Heart left ventricle (tissue), 16 donors: ENCODE measurements at places on chromosomes 16 and 17. TPM values are rescaled to one million over a fixed set of nuclear protein-coding genes. Genes with fewer than 3 reads are reported as not detected.

- no peak for DNase-seq
These were observed 757 bp downstream of the ORMDL3 start for GRCh38 chr17:39926588-39927100.

GRCh38 chr16:85571813-85572619 is 41.1 kb upstream of the GSE1 start:
- no peak for DNase-seq

DNA sequence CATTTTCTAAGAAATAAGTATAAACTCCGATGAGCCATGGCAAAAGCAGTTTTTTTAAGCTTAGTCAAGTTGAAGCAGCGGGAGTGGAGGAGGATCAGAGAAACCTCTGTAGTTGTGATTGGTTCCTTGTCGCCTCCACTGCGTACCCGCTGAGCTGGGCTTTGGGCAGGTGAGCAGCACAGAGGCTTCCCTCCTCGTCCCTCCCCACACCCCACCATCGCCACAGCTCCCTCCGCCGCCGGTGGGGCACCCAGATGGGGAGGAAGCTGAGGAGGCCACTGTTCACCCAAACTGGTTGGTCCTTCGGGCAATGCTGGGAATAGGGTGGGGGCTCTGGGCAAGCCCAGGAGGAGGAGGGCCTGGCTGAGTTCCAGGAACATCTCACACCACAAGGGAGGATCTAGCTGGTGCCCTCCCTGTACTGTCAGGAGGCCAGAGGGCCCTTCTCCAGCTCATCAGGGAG is 5.2 kb upstream of the MRPL38 start:
- no peak for DNase-seq

- no peak for DNase-seq
These were observed 189.9 kb downstream of the AATF start for GRCh38 chr17:37138571-37139120.

DNA sequence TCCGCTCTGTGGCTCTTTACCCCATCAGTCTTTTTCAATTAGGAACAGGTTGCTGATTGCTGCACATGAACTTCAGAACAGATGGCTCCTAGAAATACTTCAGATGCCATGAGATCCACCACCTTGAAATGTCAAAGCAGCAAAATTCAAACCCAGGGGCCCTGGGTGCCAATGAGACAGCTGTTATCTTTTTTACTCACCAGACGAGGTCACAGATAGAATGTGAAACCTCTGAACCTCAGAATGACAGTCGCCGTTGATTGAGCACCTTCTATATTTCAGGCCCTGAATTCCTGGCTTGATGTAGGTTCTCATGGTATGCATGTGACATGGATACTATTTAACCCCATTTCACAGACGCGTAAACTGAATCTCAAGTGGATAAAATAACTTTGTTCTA is 63.0 kb downstream of the MAF start:
- DNase-seq = no peak

DNA sequence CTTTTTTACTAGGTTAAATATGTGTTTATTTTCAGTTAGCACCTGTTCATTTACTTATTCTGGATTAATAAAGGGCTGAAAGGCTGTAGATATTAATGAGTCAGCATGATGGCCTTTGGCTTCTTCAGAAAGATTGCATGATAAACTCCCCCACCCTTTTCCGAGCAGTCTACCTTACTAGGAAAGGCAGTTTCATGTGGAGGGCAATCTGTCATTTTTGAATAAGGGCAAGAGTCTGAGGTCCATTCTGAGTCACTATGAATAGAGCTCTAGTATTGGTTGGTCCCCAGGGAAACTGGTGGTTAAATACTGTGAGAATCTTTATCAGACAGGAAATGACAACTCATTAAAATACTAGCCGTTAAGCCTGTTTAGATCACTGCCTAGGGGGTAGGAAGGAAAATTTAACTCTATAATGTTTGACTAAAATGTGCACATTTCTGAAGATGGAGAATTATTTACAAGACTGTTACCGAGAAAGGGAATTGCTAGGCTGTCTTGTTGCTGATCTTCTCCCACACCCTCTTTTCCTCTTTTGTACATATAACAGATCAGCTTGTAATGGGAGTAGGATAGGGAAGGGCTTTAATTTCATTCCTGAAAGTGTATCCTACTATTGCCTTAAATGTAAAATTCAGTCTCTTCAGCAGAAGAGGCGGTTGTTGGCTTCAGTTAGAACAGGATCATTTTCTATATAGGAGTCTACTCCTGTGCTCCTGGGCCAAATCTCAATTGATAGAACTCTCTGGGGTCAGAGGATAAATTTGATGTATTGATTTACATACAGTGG is 63.3 kb downstream of the TUBD1 start:
- DNase-seq = no peak

MSRB1 gene
- polyA plus RNA-seq = 48.4 TPM

KRT36 gene
- polyA plus RNA-seq = not detected

CES4A gene
- polyA plus RNA-seq = 8.1 TPM
